Skin of body (tissue), 3 donors: ENCODE measurements at places on chromosomes 4 and X. TPM values are rescaled to one million over a fixed set of nuclear protein-coding genes. Genes with fewer than 3 reads are reported as not detected.

DNA sequence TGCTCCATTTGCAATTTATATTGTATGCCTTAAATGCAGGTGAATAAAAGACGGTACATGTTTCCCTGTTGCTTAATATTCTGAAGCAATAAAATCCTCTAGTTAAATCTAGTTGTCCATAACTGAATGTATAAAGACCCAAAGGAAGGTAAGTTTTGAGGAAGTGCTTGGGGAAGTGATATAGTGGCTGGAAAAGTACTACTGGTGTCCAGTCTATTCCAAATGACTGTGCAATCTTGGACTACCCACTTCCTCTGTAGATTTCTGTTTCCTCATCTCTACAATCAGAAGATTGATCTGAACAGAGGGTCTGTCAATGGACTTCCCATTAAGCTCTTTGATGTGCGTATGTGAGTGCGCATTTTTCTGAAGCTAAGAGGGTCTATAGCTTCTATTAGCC is 17.0 kb downstream of the SNCA start:
- DNase-seq, result no peak

DNA sequence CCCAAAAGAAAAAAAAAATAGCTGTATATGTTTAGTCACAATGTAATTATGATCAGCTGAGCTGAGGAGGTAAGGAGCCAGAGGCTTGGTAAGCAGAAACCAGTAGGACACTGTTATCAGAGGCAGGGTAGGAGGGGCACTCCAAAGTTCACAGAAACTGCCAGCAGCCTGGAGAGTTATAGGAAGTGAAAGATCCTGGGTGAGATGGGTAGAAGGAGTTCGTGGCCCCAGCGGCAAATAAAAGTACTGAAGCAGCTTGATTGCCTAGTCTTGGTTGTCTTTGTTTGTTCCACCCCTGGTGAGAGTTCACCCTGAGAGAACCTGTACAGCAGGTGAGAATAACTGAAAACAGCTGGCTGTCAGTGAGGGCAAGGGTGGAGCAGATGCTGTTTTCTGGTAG is 340.8 kb downstream of the ADGRL3 start:
- DNase-seq, result no peak

GRCh38 chr4:84366161-84366560 is 132.9 kb downstream of the NKX6-1 start:
- no peak for DNase-seq

- no peak for DNase-seq
These were observed 1.7 kb downstream of the FRAS1 start for GRCh38 chr4:78058591-78059523.

GRCh38 chr4:46081674-46082073 is 42.2 kb downstream of the GABRG1 start:
- DNase-seq, result no peak

GRCh38 chr4:16694173-16694883 is 204.1 kb downstream of the LDB2 start:
- no peak for DNase-seq

DNA sequence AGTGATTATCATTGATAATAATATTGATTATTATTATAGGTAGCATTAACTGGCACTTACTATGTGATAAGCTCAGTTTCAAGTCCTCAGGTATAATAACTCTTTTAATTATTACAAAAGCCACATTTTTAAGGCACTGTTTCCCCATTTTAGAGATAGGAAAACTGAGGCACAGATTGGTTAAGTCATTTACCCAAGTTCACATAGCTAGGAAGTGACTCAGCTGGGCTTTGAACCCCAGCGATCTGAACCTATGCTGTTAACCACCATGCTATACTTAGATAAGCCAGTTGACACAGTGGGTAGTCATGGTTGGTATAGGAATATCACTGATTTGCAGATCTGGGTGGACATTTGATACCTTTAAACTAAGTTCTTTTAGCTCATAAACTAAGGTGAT is 110.4 kb downstream of the FRAS1 start:
- DNase-seq, result no peak

DNA sequence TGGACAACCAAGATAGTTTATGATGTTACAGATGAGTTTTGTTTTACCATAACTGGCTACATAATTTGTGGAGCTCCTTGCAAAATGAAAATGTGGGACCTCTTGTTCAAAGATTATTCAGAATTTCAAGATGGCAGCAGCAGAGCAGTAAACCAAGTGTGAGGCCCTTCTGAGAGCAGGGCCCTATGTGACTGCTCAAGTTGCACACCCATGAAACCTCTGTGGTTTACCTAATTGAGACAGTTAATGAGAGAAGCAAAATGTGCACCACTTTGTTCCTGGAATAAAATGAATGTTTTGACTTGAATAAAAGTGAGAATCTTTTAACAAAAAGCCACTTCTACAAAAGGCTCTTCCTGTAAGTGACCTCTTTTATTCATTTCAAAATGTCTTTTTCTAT is 519.2 kb downstream of the RPA4 start:
- DNase-seq, result no peak

GRCh38 chrX:49829016-49829415 is at the start of gene PAGE4:
PAGE4 (plus strand) TSS chrX:49829303; CDS start chrX:49830429, 1,126 bp downstream.
- DNase-seq, result no peak

DNA sequence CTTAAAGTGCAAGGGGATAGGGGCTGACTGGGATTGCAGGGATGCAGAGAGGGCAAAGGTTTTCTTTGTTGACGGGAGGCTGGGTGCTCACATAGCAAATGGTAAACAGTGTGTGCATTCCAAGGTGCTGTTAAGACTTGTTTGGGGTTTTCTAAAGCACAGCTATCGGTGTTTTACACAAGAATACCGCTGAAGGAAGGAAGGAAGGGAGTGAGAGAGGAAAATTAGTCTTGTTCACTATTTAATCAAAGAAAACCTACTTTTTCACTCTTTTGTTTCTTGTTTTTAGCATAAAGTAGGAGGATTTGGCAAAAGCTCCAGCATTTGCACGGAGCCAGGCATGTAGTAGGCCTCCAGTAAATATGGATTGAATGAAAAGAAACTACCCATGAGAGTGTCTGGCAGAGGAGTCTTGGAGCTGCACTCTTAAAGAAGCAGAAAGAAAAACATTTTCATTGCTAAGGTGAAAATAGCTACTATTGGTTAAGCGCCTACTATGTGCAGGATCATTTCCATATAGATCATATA is 99.7 kb downstream of the FIP1L1 start:
- peak; percentile 54 for DNase-seq

DNA sequence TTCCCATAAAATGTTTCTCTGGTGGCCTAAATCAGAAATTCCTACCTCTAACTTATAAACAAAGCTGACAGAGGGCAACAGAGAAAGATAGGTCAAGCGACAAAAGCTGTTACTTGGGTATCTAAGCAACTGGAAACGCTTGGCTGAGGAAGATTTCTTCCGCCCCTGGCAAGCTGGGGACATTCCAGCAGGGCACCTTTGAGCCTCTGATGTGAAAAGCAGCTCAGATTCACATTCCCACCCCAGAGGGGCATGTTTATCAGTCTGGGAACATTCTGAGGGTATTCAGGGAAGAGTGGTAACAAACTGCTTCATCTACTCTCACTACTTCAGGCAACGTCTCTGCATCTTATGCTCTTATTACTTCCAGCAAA is 3.5 kb upstream of the CDS1 start:
- DNase-seq, result no peak

- no peak for DNase-seq
These were observed 92.2 kb downstream of the GRIA2 start for GRCh38 chr4:157312702-157313101.

DNA sequence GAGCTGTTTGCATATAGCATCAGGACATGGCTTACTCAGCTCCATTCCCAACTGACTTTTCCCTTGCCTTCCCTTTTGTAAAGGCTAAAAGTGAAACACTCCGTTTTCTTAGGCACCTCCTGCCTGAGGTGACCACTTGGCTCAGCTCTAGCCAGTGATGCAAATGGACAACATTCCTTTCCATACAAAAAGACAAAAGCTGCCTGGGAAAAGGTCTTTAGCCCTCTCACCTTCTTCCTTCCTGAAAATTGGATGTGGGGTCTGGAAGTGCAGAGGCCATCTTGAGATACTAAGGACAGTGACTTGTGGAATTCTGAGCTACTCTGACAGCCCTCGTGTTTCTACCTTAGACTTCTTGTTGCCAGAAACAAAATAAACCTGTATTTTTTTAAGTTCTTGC is 27.7 kb upstream of the SFRP2 start:
- no peak for DNase-seq

GRCh38 chr4:88005076-88005475 is 2.4 kb upstream of the PKD2 start:
- DNase-seq, result peak; percentile 72

The F8A2 gene
- not detected for total RNA-seq

The CT55 gene
- total RNA-seq, result not detected

The ARSJ gene
- 11.6 TPM for total RNA-seq

The PNMA5 gene
- total RNA-seq, result not detected

The AFF2 gene
- 5.9 TPM for total RNA-seq

The CTAG1A gene
- not detected for total RNA-seq

The ARHGEF38 gene
- 0.10 TPM for total RNA-seq
